Choroid plexus epithelial cell (primary cell): ENCODE measurements at places on chromosomes 7 and 10.

GRCh38 chr7:19958309-19958896, 185.0 kb upstream of the TMEM196 start:
- DNase-seq: peak; percentile 88

DNA sequence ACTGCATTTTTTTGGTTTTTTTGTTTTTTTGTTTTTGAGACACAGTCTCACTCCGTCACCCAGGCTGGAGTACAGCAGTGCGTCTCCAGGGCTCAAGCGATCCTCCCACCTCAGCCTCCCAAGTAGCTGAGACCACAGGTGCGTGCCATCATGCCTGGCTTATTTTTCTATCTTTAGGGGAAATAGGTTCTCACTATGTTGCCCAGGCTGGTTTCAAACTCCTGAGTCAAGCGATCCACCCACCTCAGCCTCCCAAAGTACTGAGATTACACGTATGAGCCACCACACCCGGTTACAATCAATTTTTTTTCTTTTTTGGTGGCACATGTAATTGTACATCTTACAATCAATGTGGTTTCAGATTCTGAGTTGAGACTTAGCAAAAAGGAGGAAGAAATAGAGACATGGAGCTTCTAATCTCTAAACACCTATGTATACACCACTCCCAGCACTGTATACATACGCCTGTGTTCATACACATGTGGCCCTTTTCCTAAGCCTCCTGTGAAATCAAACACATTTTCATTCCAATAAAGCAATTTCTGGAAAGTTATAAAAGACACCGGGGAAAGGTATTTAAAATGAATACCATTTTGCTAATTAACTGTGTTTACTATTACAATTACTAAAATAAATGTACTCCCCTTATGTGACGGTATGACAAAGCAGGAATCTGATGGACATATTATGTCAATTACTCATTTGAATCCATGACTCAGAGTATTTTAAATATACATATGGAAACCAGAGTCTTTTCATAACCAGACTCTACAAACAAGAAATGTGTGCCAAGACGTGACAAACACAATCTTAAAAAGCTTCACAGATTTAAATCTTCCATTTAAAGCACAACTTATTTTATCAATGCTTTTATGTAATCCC, 40.9 kb downstream of the SMURF1 start:
- peak; percentile 67 for DNase-seq

GRCh38 chr10:89981891-89982290, 280.5 kb downstream of the KIF20B start:
- DNase-seq: peak; percentile 29

DNA sequence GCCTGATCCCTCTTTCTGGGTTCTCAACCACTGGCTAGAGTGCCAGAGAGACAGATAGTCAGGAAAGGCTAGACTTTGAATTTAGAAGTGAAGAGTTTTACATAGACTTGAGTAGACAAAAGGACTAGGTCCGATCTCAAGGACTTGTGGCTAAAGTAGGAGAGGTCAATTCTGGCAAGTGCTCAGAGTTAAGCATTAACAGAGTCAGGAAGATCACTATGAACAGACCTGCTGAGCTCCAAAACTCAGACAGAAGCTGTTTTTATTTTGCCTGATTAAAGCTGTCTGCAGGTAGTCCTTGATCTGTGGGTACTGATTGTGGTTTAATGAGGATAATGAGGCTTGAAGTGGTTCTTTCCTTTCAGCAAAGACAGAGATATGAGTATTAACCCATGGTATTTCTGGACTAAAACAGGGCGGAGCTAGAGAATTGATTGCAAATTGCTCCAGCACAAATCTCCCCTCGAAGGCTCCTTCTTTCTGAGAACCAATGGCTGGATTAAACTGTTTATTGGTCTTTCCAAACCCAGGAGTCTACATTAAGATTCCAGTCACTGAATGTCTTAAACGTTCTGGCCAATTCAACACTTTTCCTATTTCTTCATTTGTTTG, 423.2 kb downstream of the IPMK start:
- no peak for DNase-seq

DNA sequence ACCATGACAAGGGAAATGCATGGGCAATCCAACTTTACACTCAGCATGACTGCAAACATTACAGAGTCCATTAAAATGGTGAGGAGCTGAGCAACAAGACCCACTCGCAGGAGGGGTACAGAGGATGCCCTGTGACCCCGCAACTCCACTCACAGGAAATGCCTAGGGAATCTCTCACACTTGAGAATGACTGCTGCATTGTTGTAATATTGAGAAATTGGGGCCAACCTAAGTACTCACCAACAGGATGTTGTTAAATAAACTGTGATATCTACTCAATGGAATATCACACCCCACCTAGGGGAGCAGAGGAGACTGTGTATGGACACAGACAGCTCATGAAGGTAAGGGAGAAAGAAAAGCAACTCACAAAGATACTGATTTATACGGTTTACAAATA, 53.4 kb upstream of the CAMK2B start:
- DNase-seq: peak; percentile 94

- DNase-seq: no peak
These were observed 166.2 kb upstream of the ASAH2 start for GRCh38 chr10:50417486-50417885.

DNA sequence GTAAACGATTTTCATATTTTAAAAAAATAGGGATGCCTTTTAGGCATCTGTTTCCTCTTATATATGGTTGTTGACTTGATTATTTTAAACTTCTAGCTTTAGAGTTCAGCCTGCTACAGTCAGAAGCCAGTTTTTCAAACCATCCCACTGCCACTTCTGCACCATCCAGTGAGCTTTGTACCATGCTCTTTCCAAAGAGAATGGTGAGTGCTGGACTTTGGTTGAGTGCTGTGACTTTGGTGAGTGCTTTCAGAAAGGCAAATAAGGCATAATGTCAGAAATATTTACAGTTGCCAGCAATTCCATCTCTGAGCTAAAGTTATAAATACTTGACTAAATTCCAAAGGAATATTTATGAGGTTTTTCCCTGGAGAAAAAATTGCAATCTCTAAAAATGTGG, 117.4 kb downstream of the IPMK start:
- no peak for DNase-seq

- peak; percentile 47 for DNase-seq
These were observed 13.5 kb downstream of the PTPN12 start for GRCh38 chr7:77550586-77550985.

DNA sequence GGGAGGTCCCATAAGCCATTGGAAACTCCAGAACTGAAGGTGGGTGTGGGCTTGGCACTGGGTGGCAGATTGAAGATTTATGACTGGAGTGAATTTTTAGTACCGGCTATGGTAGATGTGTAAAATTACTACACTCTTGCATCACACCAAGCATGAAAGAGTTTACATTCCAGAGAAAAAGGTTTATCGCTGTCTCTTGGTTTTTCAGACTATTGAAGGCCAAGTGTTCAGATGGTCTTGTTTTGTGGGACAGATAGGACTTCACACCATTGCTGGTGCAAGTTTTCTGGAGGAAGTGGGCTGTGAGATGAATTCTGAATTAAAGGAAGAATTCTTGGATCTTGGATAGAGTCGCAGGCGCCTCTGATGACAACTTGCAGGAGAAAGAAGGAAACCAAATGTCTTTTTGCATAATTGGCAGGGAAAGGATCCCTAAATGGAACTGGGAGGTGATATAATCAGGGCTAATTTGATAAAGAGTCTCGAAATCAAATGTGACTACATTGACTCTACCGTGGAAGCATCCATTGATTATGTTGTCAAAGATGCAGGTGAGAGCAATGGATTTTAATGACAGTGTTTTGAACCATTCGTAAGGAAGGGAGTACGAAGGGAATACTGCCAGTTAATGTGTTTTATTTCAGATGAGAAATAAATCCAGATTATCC, 14.2 kb upstream of the NMT2 start:
- DNase-seq: peak; percentile 59

- DNase-seq: no peak
These were observed 16.2 kb downstream of the NCOA4 start for GRCh38 chr10:46014206-46014605.

- DNase-seq: peak; percentile 59
These were observed 172.7 kb downstream of the NEURL1 start for GRCh38 chr10:103666087-103666761.

DNA sequence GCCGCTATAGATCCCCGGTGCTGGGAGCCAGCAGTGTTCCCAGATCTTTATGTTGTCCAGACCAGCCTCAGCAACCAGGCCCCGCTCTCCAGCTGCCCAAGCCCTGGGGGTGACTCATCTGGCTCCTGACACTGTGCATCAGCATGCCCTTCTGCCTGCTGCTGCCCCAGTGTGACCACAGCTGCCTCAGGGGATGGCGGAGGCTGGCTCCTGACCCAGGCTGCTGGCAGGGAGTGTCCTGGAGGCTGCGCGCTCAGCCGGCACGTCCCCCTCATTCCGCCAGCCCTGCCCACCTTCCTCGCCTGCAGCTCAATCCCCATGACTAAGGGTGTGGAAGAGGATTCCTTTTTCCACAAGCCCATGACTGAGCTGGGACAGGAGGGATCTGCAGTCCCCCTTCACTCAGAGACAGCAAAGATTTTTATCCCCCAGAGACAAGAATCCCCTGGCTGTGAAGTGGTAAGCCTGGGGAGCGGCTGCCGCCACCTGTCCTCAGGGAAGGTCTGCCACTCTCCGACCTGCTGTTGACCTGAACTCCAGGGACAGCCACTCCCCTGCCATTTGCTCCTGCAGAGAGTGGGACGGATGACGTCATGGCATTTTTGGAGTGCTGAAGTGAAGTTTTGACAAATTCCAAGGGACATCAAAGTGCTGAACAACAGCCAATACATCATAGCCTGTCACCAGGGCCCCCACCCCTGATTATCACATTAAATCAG, 182.8 kb upstream of the BMPER start:
- DNase-seq: peak; percentile 73

- DNase-seq: no peak
These were observed 781 bp downstream of the ZNF727 start for GRCh38 chr7:64046041-64046389.

GRCh38 chr10:35516102-35516670, 89.0 kb upstream of the GJD4 start:
- DNase-seq: peak; percentile 48

- peak; percentile 71 for DNase-seq
These were observed 10.6 kb downstream of the RPA3 start for GRCh38 chr7:7707806-7708205.

DNA sequence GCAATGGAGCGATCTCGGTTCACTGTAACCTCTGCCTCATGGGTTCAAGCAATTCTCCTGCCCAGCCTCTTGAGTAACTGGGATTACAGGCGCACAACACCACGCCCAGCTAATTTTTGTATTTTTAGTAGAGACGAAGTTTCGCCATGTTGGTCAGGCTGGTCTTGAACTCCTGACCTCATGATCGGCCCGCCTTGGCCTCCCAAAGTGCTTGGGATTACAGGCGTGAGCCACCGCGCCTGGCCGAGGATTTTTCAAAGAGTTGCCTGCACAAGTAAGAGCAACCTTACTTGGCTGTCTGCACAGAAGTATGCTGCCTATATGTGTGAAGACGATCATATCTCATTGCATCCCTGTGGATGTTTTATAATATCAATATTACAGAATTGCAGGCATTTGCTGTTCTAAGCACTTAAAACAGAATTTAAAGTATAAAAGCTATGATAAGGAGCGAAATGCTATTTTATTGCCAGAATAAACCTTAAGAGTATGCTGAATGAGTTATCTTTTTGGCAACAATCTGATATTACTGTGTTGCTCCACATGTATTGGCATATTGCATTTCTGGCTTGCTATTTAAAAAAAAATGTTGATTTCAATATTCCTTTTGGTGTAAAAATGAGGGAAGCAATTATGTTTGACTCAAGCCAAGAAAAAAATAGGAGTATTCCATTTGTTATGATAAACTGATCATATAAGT, 379.4 kb upstream of the SEMA3D start:
- DNase-seq: no peak
